HL-60 (cell line): ENCODE measurements at places on chromosomes 12 and 14.
A peak's percentile ranks its signal among the peaks of the same experiment; 100 is the strongest.

DNA sequence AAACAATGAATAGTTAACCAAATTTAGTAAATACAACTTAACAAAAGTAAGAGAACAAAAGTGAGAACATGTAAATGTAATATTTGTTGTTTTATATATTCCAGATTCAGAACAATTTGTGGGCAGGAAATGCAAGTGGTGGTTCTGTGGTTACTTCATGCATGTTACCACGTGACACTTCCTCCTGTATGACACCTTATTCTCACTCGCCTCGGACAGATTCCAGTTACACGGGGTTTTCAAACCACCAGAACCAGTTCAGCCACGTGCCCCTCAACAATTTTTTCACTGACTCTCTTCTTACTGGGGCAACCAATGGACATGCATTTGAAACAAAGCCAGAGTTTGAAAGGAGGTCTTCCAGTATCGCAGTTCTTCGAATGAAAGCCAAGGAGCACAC lies 21.0 kb downstream of the ALX1 start:
- DNase-seq = no peak

DNA sequence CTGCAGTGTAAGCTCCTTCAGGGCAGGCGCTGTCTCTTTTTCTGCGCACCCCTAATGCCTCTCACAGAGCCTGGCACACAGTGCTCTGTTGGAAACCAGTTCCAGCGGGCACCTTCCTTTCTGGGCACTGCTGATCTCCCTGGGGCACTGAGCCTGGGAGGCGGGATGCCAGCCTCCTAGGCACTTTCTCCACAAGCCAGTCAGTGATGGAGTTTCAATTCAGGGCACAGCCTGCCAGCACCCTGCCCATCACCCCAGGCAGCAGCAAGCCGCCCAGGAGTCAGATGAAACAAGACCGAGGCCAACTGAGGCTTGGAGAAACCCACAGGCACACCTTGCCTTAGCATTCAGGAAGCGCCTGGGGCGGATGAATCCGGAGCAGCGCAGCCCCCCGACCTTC lies 5.7 kb upstream of the CTDSP2 start:
- no peak for DNase-seq

DNA sequence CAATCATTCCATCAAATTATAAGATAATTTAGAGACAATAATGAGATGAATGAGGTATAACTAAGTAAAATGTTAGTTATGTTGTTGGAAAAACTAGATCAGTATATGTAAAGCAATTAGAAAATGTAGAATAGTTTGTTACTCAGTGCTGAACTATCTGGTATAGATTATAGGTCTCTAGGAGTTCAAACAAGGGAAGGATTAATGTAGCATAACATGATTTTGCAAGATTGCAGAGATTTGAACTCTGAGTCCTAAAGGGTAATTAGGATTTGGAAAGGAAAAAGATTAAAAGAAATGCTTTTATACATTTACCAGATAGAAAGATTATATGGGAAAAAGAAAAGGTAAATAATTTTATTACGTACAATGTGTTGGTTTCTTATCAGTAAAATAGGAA lies 246.3 kb downstream of the KCNC2 start:
- DNase-seq = no peak

GRCh38 chr12:27244689-27245488 lies 803 bp downstream of the STK38L start:
- no peak for DNase-seq

- DNase-seq = no peak
Observed at GRCh38 chr12:78797196-78797931, 67.2 kb upstream of the SYT1 start.

- DNase-seq = no peak
Observed at GRCh38 chr12:90512518-90512917, 442.5 kb downstream of the CCER1 start.

DNA sequence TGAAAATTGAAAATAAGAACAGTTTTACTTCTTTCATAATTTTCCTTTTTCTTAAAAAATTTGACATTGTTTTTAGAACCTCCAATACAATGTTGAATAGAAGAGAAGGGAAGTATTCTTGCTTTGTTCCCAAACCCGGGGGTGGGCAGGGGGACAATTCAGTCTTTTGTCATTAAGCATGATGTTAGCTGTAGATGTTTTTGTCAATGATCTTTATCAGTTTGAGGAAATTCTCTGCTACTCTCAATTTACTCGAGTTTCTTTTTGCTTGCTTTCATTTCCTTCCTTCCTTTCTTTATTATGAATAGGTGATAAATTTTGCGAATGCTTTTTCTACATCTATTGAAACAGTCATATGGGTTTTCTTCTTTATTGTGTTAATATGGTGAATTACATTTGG lies 183.2 kb upstream of the FRMD6 start:
- no peak for DNase-seq

DNA sequence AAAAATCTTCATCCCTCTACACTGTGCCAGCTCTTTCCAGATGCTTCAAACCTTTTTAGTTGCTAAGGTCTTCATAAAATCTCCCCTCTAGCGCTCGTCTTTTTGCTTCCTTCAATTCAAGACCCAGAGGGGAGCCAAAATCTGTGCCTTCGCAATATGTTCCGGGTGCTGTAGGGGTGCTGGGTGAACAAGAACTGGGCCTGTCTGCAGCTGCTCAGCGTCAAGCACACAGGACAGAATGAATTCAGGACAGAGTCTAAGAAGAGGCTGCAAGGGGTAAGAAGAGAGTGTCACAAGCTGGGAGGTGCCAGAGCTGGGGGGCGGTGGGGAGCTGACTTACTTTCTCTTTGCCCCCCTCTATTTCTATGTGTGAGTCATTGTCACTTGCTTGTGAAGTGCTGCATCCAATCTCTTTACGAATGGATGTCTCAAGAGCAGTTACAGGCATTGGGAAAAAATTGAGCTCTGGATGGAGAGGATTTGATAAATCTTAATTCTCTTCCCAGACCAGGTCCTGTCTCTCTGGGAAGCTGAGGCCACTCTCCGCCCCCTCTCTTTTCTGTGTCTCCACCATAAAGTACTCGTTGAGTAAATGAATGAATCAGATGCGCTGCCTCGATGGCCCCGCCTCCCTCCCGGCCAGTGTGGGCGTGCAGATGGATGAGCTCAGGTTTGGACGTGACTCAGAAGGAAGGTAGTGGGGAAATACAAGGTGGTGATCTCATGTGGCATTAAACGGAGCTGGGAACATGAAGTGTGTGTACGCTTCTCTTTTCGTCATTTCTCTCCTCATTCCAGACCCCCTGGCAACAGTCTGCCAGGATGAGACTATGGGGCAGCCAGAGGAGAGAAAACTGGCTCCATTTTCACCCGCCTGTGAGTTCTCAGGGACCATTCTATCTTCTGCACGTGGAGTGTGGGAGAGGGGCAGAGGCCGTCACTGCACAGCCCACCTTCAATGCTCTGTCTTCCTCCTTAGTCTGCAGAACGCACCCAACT lies 91.3 kb downstream of the TSPAN9 start:
- DNase-seq = no peak

- DNase-seq = no peak
Observed at GRCh38 chr14:74425525-74426201, 347 bp downstream of the SYNDIG1L start.

GRCh38 chr14:37172024-37172869 lies at the start of gene SLC25A21:
Gene SLC25A21, minus strand, starts transcription at chr14:37172606.
- peak; percentile 2 for DNase-seq

DNA sequence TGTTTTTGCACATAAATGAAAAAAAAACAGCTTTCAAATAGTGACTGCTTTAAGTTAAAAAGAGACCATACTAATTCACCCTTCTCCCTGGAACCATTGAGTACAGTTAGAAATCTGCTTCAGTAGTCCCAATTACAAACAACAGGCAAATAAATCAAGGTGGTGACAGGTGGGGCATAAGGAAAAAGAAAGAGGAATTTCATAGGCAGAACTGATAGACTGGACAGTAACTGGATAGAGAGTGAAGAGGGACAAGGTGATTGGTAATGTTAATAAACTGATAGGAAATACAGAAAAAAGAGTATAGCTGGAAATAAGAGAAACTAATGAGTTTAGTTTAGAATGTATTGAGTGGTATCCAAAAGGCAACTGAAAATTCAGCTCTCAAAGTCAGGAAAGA lies 56.0 kb downstream of the SLC41A2 start:
- DNase-seq = no peak
